ENCODE measurements at places on chromosomes 5 and 9.

- DNase-seq: no peak
Observed at GRCh38 chr5:14134771-14135170, 8.4 kb upstream of the TRIO start.

DNA sequence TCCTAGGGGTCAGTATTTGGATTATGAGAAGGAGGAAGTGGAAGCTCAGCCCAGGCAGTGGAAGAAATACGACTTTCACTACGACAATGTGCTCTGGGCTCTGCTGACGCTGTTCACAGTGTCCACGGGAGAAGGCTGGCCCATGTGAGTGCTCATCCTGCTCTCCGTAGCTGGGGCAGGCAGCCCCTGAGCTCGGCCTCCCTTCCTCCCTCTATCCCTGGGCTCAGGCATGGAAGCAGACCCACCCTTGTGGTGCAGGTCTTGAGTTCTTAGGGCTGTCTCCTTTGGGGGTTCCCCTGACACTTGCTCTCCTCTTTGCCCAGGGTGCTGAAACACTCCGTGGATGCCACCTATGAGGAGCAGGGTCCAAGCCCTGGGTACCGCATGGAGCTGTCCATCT, 180.1 kb downstream of the CACNA1B start:
- DNase-seq: no peak

- DNase-seq: no peak
Observed at GRCh38 chr5:37165761-37166160, 83.4 kb downstream of the CPLANE1 start.

DNA sequence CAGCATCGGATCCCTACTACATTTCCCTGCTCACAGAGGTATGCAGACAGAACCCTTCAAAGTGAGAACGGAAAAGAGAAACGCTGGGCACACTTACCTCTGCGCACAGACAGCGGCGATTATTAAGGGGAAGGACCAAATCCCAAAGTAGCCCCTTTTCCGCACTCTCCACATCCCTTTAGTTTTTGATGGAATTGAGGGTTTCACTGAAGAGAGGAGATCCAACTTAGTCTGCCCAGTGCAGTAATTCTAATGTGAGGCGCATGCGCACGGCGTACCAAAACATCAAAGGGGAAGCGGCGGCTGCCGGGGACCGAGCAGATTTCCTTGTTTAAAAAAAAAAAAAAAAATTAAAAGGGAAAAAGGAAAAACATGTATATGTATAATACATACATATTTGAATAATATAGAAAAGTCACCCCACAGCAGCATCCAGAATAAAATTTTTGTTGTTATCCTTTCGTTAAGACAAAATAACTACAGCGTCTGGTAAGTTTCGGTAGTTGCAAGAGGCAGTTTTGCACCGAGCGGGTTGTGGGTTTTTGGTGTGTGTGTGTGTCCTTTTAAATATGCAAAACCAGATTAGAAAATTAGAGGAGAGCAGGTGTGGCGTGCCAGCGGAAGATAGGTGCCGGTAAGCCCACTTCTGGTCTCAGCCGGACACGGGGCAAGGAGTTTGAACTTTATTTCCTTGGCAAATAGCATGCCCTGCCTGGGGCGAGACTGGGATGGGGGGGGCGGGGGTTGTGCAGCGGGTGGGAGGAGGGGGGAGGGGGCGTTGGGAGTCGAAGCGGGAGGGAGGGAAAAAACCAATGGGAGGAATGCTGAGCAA, at the start of gene GABRB2:
GABRB2 (minus strand) TSS at position 256 of the 832 bp plus-strand sequence; CDS start at position 174, 82 bp downstream.
- peak; percentile 47 for DNase-seq

DNA sequence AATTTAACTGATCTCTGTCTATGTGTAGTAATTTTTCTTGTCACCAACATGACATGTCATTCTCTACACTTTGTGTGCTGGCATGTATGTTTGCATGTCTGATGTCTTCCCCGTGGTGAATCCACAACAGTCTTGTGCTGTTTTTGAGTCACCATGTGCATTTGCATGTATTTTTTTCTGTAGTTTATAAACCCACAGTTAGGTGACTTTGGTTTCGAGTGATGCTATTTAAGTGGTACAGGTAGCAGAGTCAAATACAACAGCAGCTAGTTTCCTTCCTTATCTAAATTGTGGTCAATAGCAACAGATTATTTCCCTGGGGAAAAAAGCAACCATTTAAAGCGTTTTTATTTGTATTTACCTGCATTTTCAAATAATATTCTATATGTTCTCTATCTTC, 89.9 kb upstream of the FSD1L start:
- DNase-seq: no peak

DNA sequence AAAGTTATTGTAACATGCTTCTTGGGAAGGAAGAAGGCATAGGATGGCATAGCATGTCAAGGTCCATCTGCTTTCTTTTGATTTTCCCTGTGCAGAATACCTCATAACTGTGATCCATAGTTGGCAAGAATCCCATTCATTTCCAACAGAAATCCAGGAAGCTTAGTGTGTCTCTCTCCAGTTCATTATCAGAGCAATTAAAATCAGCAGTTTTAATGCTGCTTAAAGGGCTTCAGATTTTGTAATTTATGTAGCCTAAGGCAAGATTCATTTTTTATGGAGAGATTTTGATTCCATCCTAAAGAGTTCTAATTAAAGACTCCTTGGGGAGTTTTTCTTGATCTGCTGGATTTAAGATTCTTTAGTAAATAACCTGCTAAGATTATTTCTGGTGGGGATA, 560.1 kb downstream of the PDE4D start:
- DNase-seq: no peak

GRCh38 chr9:35335164-35335563, 154.7 kb upstream of the RUSC2 start:
- DNase-seq: no peak

DNA sequence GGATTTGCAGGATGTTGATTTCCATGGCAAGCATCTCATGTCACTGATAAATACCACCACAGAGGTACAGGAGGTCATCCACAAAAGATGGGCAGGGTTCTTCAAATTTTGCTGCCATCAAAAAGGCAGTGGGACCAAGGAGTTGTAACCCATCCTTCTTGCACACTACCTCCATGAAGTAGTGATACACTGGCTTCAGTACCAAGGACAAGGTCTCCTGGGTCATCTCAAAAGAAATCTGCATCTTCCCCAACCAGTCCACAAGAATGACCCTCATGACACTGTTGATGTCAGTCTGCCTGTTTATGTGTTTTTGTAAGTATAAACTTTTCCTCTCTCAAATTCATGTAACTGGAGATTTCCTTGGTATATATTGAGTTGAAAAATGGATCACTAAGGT, 298.2 kb downstream of the CDH9 start:
- no peak for DNase-seq

GRCh38 chr5:109645707-109646192, 44.0 kb upstream of the MAN2A1 start:
- no peak for DNase-seq

GRCh38 chr5:160835376-160835775, 16.6 kb downstream of the ATP10B start:
- peak; percentile 19 for DNase-seq

- DNase-seq: no peak
Observed at GRCh38 chr9:113882636-113883164, 6.6 kb downstream of the ZNF618 start.

DNA sequence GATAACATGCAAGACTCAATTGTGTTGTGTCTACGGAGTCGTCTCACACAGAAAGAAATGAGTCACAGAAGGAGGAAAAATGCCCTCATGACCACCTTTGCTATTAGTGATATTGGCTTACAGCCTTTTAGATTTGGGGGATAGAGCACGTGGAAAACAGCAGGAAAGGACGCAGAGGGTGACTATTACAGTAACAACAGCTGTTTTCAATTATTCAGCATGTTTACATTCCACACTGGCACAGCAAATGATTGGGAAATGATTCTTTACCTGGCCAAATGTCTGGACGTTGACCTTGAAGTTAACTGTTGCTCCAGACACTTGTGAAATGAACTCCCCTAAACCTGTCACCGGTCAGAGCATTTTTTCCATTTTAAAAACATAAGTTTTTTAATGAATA, 46.8 kb downstream of the APTX start:
- peak; percentile 20 for DNase-seq

GRCh38 chr5:140555747-140556312, 1.4 kb downstream of the SRA1 start:
- DNase-seq: no peak

DNA sequence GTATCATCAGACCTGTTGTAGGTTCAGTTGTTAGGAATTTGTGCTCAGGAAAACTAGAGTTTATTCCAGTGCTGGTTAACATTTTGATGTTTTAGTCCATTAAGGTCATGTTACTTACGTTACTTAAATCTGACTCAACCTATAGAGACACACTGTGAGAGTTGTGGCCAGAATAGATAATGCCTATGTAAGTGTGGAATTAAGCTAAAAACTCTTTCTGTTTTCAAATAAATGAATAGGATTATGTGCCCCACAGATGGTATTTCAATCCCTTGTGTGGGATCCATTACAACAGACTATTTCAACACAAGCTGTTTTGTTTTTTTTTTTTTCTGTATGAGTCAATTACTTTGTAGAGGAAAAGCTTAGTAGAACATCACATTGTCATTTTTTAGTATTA, 68.1 kb downstream of the MEGF10 start:
- peak; percentile 59 for DNase-seq

- no peak for DNase-seq
Observed at GRCh38 chr5:153636670-153637451, 146.4 kb downstream of the GRIA1 start.

DNA sequence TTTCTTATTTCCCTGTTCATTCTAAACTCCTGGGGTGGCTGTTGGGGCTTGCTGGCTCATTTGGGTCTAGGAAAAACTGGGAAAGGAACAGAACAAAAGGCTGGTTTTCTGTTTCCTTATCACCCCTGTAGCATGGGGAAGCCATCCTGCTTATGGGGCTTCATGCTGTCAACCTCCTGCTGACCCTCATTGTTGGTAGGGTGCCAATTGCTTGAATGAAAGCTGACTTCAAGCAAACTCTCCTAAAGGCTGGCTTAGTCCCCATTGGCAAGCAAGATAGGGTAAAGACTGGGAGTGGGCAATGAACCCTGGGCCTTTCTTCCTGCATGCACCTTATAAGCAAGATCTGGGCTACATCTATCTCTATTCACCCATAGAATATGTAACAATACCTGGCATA, 511.6 kb downstream of the DMAC1 start:
- DNase-seq: no peak

DNA sequence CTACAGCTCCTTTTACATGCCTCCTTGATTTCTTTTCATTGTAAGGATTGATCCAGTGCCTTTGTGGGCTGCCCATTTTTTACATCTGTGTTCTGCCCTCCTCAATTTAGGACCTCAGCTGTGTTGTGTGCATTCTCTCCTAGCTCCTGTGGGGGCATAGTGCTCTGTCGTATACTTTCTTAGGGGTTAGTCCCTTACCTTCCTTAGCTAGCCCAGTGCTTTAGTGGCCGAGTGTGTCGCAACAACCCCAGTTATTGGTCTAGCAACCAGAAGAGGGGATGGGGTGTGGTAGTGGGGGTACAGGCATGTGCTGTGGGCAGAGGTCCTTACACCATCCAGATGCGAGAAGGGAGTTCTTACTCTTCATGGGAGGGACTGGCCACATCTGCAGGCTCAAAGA, 12.1 kb downstream of the MTRR start:
- DNase-seq: no peak

Data from MCF 10A (cell line).